Upper lobe of right lung (tissue), 1 donor: ENCODE measurements at places on chromosomes 12 and 14.
A peak's percentile ranks its signal among the peaks of the same experiment; 100 is the strongest.

- DNase-seq, result no peak
- no peaks in the 10 kb centered on the region for H3K4me1 ChIP-seq
- H3K4me3 ChIP-seq, result no peak overlapping the region
- no peak overlapping the region for H3K27ac ChIP-seq
- no peaks in the 10 kb centered on the region for H3K36me3 ChIP-seq
These were observed 160.2 kb upstream of the LMNTD1 start for GRCh38 chr12:25713264-25713663.

- H3K36me3 ChIP-seq, result peaks cover 5% of the 10 kb centered on the region
- H3K27ac ChIP-seq, result no peak overlapping the region
- H3K4me1 ChIP-seq, result no peaks in the 10 kb centered on the region
These were observed 38.1 kb upstream of the SLC2A13 start for GRCh38 chr12:40144023-40144422.

DNA sequence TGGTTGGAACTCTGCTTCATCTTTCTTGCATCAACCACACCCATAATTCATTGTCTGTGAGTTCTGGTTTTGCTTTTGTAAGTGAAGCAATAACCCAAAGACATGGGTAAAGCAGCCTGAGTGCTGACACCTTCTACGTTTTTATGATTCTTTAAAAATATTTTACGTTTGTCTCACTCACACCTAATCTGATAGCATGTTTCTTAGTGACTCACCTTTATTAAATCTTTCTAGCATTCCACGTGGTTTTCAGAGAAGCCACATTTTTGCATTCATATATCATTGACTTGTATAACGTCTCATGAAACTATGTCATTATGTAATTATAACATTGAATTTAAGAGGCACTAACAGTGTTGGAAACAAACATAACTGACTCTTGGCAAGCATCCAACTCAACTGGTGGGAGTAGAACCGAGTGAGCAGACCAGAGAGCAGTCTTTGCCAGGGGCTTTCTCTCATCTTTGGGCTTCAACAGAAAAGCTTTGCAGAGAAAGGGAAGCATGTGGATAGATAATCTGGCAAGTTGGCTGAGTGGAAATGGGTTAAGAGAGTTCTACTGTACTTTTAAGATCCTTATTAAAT lies 118.8 kb downstream of the TPH2 start:
- H3K27ac ChIP-seq, result no peak overlapping the region
- H3K36me3 ChIP-seq, result no peaks in the 10 kb centered on the region
- H3K4me3 ChIP-seq, result no peak overlapping the region
- no peaks in the 10 kb centered on the region for H3K27me3 ChIP-seq
- DNase-seq, result no peak

DNA sequence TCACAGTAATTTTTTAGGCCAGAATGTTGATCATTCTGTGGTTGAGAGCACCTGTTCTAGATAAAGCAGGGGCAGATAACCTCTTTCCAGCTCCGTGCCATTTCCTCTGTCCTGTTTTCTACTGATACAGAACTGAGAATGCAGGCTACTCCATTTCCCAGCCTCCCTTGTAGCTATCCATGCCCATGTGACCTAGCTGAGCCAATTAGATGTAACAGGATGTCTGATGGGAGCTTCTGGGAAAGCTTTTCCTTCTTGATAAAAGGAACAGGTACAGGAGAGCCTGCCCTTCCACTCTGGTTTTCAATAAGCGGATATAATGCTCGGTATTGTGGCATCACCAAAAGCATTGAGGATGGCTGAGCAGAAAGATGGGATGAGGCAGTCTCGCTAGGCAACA lies 54.2 kb downstream of the LRRC74A start:
- no peak overlapping the region for H3K4me3 ChIP-seq
- DNase-seq, result no peak
- H3K27me3 ChIP-seq, result no peaks in the 10 kb centered on the region
- H3K36me3 ChIP-seq, result no peaks in the 10 kb centered on the region

- DNase-seq, result no peak
- H3K36me3 ChIP-seq, result no peaks in the 10 kb centered on the region
- no peak overlapping the region for H3K27ac ChIP-seq
- H3K27me3 ChIP-seq, result no peaks in the 10 kb centered on the region
These were observed 732.6 kb upstream of the FLRT2 start for GRCh38 chr14:84797326-84797725.

DNA sequence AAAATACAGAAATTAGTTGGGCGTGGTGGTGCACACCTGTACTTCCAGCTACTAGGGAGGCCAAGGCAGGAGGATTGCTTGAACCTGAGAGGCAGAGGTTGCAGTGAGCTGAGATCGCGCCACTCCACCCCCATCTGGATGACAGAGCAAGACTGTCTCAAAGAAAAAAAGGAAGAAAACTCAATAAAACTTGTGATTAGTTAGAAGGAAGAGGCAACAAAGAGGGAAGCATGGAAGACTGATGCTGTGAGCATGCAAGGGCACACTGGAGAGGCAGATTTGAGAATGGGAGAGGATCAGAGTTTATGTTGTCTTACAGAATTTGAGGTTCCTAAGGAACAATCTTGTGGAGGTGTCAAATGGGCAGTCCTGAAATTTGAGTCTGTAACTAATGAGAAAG lies 2.8 kb upstream of the ZC2HC1C start:
- H3K4me1 ChIP-seq, result peaks cover 40% of the 10 kb centered on the region
- H3K36me3 ChIP-seq, result no peaks in the 10 kb centered on the region
- H3K4me3 ChIP-seq, result no peak overlapping the region
- no peak for DNase-seq

DNA sequence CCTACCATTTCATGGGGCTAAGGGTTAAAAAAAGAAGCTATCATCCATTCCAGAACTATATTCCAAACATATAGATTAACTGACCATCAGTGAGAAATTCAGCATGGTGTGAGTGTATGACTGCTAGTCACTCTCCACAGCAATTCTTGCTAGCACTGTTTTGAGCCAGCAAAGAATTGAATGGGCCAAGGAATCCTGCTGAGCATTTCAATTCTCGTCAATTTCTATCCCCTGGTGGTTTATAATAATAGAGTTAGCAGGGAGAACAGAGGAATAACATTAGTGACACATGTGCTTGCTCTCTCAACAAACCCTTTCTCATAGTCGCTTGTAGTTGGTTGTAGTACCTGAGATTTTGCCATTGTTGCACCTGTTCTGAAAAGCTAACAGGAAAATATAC lies 7.2 kb downstream of the MBIP start:
- no peak for DNase-seq
- no peaks in the 10 kb centered on the region for H3K27me3 ChIP-seq
- peaks cover 50% of the 10 kb centered on the region for H3K36me3 ChIP-seq
- no peak overlapping the region for H3K4me3 ChIP-seq
- no peaks in the 10 kb centered on the region for H3K4me1 ChIP-seq

GRCh38 chr12:23899434-23899833 lies 50.0 kb downstream of the SOX5 start:
- no peak overlapping the region for H3K4me3 ChIP-seq
- no peaks in the 10 kb centered on the region for H3K27me3 ChIP-seq
- no peaks in the 10 kb centered on the region for H3K36me3 ChIP-seq
- H3K4me1 ChIP-seq, result no peaks in the 10 kb centered on the region
- no peak for DNase-seq

DNA sequence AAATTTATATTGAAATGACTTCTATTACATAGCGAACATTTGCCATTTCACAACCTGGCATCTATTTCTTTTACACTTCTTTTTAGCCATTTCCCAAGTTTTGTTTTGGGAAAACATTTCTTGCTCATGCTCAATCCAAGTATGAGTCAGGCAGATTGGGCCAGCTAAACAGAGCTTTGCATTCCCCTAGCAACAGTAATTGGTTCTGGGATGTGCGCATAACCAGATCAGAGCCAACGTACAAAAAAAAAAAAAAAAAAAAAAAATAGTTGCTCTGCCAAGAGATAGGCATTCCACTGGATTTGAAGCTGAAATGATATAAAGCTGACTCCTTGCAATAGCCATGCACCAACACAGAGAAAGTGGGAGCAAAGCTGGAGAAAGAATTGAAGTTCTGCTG lies 37.5 kb downstream of the PLCZ1 start:
- no peak for DNase-seq
- no peaks in the 10 kb centered on the region for H3K36me3 ChIP-seq
- no peak overlapping the region for H3K4me3 ChIP-seq
- H3K4me1 ChIP-seq, result no peaks in the 10 kb centered on the region
- no peak overlapping the region for H3K27ac ChIP-seq

DNA sequence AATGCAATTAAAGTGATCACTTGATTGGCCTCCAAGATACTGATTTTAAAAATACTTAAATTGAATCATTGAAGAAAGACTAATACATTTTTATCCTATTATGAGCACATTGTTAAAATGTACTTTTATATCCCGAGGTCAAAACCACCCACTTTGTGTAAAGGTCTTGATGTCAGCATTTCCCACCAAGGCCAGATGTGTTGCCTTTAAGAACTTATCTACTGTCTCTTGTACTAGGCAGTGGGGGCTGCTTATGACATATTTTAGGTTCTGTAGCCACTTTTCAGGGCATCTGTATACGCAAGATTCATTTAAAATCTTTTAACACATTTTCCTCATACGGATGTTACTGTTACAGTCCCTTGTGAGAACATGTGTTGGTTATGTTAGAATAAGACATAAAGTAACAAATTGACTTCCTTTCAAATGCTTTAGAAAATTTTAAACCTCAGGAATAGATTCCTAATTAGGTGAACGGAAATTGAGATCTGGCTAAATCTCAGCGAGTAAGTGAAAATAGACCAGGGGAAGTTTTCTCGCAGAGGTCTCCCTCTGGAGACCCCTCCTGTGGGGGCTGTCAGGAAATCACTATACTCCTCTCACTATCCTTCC lies 456.2 kb downstream of the ADAMTS20 start:
- H3K4me3 ChIP-seq, result no peak overlapping the region
- no peaks in the 10 kb centered on the region for H3K27me3 ChIP-seq
- H3K36me3 ChIP-seq, result no peaks in the 10 kb centered on the region
- no peak for DNase-seq

DNA sequence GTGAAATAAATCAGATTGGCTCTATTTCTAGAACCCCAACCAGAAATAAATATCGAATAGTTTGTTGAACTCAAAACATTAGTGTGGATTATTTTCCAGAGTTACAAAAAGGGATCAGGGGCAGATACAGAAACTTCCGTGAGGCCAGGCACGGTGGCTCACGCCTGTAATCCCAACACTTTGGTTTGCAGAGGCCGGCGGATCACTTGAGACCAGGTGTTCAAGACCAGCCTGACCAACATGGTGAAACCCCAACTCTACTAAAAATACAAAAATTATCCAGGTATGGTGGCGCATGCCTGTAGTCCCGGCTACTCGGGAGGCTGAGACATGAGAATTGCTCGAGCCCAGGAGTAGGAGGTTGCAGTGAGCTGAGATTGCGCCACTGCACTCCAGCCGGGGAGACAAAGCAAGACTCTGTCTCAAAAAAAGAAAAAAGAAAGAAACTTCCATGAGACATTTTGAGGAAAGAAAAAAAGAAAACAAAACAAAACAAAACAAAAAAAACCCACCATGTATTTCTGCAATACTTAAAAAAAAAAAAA lies 2.1 kb downstream of the FBXO21 start:
- no peak for DNase-seq
- no peaks in the 10 kb centered on the region for H3K27me3 ChIP-seq
- H3K4me3 ChIP-seq, result peak overlapping the region; percentile 83
- peaks cover 11% of the 10 kb centered on the region for H3K4me1 ChIP-seq
- peaks cover 32% of the 10 kb centered on the region for H3K36me3 ChIP-seq
- H3K27ac ChIP-seq, result no peak overlapping the region

DNA sequence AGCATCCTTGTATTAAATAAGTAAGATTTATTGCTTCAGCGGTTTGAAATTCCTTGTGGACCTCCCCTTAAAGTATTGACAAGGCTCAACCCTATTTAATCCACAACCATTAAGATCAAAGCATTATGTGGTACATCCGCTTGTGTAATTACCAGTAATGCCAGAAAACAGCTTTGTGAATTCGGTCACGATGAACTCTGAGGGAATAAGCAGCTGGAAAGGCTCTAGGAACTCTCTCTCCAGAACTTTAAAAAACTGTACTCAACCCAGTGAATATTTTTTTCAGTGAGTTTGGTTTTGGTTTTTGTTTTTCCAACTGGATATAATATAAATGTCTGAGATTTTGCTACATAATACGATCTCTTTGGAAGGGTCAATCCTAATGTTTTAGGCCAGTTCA lies 49.3 kb upstream of the DIO2 start:
- no peak overlapping the region for H3K4me3 ChIP-seq
- H3K27me3 ChIP-seq, result no peaks in the 10 kb centered on the region
- no peaks in the 10 kb centered on the region for H3K4me1 ChIP-seq
- H3K27ac ChIP-seq, result no peak overlapping the region
- no peak for DNase-seq
- no peaks in the 10 kb centered on the region for H3K36me3 ChIP-seq

- H3K36me3 ChIP-seq, result no peaks in the 10 kb centered on the region
- H3K4me3 ChIP-seq, result no peak overlapping the region
- H3K4me1 ChIP-seq, result no peaks in the 10 kb centered on the region
- no peak for DNase-seq
- no peak overlapping the region for H3K27ac ChIP-seq
These were observed 27.6 kb upstream of the ARHGAP5 start for GRCh38 chr14:32049361-32050088.

DNA sequence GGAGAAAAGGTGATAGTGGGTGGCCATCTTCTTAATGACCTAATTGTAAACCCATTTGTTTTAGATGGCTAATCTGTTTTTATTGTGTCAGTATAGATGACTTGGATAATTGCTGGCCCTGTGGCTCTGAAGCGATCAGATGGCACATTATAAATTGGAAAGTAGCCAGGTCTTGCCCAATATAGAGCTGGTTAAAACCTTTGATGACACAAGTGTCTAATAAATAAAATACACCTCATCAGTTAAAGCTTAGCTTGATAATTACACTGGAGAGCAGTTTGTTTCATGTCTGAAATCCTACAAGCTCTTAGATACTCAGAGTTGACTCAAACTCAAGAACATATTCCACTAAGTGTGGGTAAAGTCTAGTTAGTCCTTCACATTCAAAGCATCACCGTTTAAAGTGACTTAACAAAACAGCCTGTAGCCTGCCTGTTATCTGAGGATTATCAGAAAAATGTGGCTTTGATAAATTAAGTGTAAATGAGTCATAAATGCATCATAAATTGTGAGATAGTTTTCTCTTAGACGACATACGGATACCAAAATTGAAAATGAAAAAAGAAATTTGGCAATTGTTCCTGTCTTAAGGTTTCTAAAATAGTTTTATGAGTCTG lies 280.9 kb downstream of the LRIG3 start:
- DNase-seq, result no peak
- no peaks in the 10 kb centered on the region for H3K27me3 ChIP-seq
- H3K4me1 ChIP-seq, result no peaks in the 10 kb centered on the region
- no peak overlapping the region for H3K4me3 ChIP-seq

- H3K36me3 ChIP-seq, result no peaks in the 10 kb centered on the region
- DNase-seq, result no peak
- H3K27me3 ChIP-seq, result peaks cover 33% of the 10 kb centered on the region
- no peak within 1 kb of the TSS for H3K27ac ChIP-seq
- H3K4me3 ChIP-seq, result peak within 1 kb of the TSS; percentile 29
These were observed at the start of gene GLT1D1 for GRCh38 chr12:128852885-128853599. TSS of gene GLT1D1 (plus strand) at chr12:128853478. CDS start at chr12:128853582, 104 bp downstream.
